ENCODE measurements at places on chromosomes 11 and 22.

GRCh38 chr11:73384872-73385689, 8.9 kb downstream of the RELT start:
- peak; percentile 49 for DNase-seq

GRCh38 chr11:60145677-60146076, 37.2 kb downstream of the MS4A6A start:
- DNase-seq, result no peak

DNA sequence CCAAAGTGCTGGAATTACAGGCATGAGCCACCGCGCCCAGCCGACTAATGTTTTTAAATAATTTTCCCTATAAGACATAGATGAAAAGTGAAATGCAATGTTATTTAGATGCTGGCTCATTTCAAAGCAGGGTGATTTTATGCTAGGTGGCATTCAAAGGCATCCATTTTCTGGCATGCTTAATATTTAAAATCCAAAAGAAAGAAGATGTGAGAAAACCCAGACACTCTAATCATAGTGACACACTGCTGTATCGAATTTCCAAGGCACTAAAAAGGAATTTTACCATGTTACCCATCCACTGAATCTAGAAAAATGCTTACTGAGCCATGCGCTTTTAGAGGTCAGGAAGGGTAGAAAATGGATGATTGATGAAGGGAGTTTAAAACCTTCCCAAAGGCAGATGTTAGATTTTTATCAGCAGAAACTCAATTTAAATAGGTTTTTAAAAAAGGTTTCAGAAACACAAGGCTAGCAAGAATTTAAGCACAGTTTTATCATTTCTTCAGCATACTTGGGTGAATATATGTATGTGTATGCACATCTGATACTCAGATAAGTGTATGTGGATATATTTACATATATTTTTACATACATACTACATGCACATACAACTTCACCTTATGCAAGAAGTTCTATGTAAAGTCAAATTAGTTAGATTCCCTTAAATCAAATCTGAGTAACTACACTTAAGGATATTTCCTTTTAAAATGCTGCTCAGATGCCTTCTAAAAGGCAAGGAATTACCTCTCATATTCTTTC, 24.1 kb upstream of the CCDC89 start:
- DNase-seq, result no peak

- DNase-seq, result peak; percentile 63
These were observed 6.6 kb downstream of the TSPAN4 start for GRCh38 chr11:849104-849824.

DNA sequence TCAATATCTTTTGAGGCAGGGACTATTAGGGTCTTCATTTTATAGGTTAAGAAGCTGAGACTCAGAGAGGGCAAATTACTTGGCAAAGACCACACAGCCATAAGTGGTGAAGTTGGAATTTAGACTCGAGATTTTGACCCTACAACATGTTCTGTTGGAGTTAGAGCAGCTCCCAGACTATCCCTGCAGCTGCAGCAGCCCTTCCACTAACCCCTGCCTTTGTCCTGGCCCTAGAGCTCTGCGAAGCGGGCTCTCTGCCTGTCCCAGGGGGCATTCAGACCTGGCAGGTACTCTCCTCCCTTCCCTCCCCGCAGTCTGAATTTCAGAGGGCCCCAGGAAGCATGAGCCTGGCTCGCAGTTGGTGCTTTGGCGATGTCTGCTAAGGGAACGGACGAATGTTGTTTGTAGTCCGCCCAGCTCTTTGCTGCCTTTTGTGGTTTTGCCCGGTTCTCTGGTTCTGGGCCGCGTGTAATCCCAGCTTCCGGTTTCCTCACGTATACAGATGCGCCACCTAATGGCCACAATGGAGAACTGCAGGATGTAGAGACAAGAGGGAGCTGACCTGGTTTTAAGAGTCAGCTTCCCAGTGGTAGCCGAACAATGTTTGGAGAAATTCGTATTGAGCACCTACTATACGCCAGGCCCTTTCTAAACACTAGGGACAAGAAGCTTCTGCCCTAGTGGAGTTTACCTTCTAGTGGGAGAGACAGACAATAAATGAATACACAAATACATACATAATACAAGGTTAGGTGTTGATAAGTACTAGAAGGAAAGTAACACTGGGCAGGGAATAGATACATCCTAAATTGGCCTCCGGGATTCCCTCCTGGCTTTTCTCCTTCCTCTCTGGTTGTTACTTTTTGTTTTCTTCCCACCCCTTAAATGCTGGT, 125.2 kb downstream of the ST3GAL4 start:
- DNase-seq, result peak; percentile 74

GRCh38 chr11:4511282-4512245, 29.1 kb downstream of the OR52K1 start:
- DNase-seq, result no peak

DNA sequence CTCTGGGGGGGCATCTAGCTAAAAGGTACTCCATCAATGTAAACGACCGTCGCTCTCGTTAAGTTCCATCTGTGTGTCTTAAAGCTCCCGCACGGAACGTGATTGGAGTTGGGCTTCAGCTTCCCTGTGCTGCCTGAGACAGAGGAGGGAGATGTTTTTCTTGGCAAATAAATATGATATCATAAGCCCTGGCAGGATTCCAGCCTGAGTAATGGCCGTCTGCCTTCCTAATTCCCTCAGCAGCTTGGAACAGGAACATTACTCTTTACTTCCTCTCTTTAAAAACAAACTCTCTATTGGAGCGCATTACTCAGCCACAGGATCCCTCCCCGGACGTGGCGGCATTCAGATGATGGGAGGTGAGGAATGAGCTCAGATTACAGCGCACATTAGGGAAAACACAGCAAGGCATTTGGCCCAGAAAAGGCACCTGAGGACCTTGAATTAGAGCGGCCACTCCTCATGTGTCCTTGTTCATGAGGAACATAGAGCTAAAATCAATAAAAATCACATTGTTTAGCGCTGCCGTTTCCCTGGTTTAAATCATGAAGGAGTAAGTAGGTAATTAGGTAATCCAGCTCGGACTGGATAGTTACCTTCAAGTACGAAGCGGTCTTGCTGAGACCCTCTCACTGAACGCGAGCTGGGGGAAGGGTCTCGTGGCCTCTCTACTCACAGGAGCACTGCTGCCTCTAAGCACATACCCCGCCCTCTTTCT, 230.4 kb downstream of the ST3GAL4 start:
- DNase-seq, result no peak

GRCh38 chr11:112652786-112653390, 308.3 kb upstream of the NCAM1 start:
- DNase-seq, result no peak

DNA sequence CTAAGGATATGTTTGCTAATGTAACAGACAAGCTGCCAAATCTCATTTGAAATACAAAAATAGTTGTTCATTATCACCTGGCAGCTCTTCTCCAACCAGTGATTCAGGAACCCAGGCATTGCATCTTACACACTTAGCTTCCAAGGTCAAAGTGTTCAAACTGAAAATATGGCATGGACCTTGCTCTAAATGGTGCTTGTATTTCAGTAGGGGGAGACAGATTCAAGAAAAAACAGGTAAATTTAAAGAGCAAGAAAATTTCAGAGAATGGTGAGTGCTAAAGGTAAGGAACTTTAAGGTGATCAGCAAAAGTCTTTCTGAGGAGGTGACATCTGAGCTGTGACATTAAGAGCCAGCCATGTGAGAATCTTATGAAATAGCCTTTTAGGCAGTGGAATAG, 82.8 kb upstream of the E2F8 start:
- DNase-seq, result no peak

DNA sequence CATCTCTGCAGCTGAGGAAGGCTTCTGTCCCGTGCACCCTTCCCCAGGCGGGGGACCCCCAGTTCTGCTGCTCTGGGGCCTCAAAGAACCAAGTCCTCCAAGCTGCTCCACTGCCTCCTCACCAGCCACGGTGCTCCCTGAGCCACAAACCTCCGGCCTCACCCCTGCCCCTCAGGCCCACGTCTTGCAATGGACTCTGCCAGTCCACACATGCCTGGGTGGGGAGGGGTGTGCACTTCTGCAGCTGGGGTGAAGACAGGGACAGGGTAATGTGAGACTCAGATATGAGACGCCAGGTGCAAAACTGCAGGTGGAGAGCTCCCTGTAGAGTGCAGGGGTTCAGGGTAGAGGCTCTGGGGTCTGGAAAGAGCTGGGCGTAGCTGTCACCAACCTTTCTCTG, 3.2 kb upstream of the PTDSS2 start:
- no peak for DNase-seq

DNA sequence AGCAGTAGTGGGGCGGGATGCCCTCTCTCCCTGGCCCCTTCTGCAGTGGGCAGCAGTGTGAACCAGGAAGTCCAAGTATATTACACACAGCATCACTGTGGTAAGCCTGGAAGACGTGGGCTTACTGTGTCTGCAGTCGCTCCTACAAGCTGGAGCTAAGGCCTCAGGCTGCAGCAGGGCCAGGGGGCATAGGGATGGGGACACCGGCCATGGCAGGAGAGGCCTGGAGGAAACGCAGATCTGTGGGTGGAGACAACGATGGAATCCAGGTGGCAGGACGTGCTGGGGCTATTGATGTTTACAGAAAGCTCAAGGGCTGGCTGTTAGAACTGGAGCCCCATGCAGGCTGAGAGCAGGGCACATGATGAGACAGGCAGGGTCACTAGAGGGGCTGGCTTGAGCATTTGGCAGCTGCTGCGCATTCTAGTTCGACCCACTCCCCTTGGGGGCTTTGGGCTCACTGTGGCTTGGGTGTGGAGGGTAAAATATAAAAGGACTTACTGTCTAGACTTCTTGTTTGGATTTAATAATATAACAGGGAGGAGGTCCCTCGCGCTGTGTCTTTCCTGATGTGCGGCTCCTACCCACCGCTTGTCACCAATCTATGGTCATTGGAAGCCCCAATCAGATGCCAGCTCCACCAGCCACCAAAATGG, 539.5 kb downstream of the TBC1D22A start:
- DNase-seq, result no peak

DNA sequence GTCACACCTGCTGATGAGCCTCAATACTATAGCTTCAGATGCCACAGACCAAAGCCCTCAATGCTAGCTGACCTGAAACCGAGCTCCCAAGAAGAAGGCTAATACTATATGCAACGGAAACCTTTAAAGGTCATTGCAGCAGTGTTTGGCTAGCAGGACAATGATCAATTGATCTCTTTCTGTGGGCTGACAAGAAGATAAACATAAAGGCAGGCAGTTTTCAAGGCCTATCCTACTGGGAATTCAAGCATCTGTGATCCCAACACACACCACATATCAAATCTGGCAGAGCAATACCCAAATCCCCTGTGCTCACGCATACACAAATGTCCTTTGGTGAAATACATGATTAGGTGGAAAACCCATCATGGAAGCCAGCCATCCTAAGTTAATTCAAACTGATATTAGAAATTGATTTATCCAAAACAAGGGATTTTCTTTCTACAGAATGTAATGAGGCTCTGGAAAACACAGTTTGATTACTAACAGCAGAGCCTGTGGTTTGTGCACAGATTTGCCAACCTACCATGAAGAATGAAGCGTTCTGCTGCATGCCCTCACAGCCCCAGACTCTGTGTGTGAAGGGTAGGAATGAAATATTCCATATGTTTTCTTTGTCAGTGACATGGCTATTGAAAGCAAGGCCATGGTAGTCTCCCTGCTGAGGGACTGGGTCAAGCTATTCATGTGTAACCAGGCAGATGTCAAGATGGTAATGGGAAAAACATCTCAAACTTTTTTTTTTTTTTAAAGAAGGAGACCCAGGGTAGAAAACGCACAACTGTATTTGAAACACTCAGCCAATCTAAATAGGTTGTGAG, 12.2 kb downstream of the LGR4 start:
- no peak for DNase-seq

DNA sequence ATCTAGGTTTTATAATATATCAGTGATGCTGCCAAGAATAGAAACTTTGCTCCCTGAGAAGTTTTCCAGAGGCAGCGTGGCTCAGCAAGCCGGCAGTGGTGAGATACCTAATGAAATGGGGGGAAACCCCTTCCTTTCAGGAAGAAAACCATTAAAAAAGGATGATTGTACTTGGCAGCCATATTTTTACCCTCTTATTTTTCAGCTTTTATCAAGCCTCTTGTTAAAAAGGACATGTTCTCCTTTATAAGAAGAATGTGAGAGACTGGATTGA, 9.0 kb upstream of the ME3 start:
- DNase-seq, result no peak

GRCh38 chr22:29128891-29129807, 56.3 kb downstream of the KREMEN1 start:
- no peak for DNase-seq

DNA sequence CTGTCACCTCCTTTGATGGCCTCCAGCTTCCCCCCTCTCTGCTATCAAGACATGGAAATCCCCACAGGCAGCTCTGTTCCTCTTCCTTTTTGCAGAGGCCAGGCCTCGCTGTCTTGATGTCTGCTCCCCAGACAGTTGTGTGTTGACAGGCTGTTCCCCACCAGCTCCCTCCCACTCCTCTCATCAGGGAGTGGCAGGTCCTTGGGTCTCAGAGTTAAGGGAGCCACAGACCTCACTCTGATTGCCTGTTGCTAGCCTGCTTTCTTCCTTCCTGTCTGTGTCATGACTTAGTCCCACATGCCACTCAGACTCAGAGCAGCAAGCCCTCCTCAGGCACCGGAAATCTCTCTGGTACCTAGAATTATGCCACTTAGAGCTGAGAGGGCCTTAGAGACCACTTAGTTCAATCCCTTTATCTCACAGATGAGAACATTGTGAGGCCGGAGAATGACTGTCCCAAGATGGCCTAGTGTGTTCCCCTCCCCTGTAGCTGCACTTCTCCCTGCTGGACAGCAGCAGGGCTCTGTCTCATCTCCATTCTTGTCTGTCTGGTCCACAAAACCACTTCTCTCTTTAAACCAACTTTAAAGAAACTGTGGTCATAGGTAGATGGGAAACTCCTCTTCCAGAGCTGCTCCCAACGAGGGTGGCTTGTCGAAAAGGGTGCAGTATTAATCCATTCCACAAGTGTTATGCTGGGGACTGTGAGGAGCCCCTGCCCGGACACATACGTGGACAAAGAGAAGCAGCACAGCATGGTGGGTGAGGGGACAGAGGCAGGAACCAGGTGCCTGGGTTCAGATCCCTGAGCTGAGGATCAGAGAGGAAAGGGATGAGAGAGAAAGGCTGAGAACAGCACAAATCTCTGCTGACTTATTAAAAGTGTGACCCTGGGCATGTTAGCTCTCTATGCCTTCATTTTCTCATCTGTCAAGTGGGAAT, 4.2 kb downstream of the AMPD3 start:
- peak; percentile 81 for DNase-seq

GRCh38 chr11:85898456-85898855, 43.3 kb downstream of the CCDC83 start:
- no peak for DNase-seq

- DNase-seq, result no peak
These were observed 68.3 kb upstream of the SLC6A5 start for GRCh38 chr11:20530942-20531703.

GRCh38 chr11:58770166-58770565, 38.4 kb upstream of the GLYAT start:
- DNase-seq, result no peak

GRCh38 chr11:65454311-65454695, 31.7 kb downstream of the NEAT1 start:
- DNase-seq, result no peak

- DNase-seq, result peak; percentile 65
These were observed 1.6 kb upstream of the PHLDA2 start for GRCh38 chr11:2930704-2931419.

- no peak for DNase-seq
These were observed 24.9 kb downstream of the BCO2 start for GRCh38 chr11:112200252-112200651.
